ENCODE measurements at places on chromosomes 12 and 14. TPM values are rescaled to one million over a fixed set of nuclear protein-coding genes. Genes with fewer than 3 reads are reported as not detected.
A peak's percentile ranks its signal among the peaks of the same experiment; 100 is the strongest.

DNA sequence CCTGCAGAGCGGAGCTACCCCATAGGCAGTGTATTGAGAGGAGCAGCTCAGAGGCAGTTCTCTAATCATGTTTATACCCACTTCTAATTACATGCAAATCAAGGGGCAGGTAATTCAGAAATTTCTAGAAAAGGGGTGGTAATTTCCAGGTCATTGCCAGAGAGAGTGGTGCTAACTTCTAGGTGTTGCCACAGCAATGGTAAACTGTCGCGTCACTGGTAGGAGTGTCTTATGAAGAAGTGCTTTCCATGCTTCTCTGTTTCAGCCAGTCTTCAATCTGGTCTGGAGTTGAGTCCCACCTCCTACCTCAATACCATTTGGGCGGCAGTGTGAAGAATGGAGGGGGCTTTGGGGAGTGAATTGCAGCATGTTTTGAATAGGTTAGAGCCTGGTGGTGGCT lies 8.5 kb upstream of the AMN1 start:
- no peak overlapping the region for H3K4me3 ChIP-seq
- H3K27ac ChIP-seq, result no peak overlapping the region
- H3K4me1 ChIP-seq, result no peaks in the 10 kb centered on the region

The NELL2 gene
- 2.1 TPM for total RNA-seq

DNA sequence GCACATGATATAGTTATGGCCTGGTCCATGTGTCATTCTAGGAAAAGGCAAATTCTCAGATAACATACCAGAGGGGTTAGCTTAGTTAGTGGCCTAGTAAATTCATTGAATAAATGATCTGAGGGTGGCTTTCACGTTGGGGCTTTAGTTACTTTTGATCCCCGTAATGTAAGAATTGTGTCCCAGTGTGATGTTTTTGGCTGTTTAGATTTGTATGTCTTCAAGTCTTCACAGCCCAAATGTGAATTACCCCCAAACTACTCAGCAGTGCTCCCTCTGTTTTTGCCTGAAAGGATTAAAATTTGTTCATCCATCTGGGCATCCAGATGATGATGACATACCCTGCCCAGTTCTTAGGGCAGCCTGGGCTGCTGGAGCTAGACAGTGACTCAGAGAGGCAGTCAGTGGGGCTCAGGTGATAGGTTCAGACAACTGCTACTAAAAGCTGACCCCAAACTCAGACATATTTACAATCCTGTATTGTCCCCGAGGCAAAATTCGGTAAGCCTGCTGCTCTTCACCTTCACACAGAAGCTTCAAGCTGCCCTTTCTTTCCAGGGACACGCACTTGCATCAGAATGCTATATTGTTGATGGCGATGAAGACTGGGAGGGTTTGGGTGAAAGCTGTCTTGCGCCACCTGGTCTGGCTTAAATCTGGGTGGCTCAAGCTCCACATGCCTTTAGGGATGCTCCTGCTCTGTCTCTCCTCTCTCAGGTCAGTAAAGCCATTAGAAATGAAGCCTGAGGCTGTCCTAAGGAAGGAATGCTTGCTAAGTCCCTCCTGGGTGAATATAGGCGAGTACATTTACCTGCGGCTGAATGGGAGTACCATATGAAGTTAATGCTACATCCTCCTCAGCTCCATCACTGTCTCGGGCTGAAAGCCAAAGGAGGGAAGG lies 10.3 kb downstream of the GPRC5D start:
- no peaks in the 10 kb centered on the region for H3K4me1 ChIP-seq
- no peak overlapping the region for H3K27ac ChIP-seq
- H3K27me3 ChIP-seq, result no peaks in the 10 kb centered on the region
- H3K36me3 ChIP-seq, result no peaks in the 10 kb centered on the region
- H3K4me3 ChIP-seq, result no peak overlapping the region
- DNase-seq, result no peak

DNA sequence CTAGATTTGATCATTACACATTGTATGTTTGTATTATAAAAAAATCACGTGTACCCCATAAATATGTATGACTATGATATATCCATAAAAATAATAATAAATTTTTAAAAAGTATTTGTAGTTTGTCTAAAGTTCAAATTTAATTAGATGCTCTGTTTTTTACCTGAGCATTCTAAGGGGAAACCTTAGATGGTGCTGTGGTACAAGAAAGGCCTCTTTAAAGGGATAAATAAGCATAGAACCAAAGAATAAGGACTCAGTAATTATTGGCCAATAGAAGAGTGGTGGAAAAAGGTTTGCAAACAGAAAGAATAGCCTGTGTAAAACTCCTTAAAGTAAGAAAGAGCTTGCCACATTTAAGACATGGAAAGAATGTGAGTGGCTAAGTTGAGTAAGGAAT lies 580.1 kb upstream of the SEL1L start:
- no peak overlapping the region for H3K27ac ChIP-seq
- no peak for DNase-seq
- H3K4me3 ChIP-seq, result no peak overlapping the region
- no peaks in the 10 kb centered on the region for H3K4me1 ChIP-seq

GRCh38 chr12:96241846-96242256 lies 47.7 kb downstream of the ELK3 start:
- H3K27me3 ChIP-seq, result no peaks in the 10 kb centered on the region
- H3K4me1 ChIP-seq, result no peaks in the 10 kb centered on the region
- H3K4me3 ChIP-seq, result no peak overlapping the region
- H3K27ac ChIP-seq, result peak overlapping the region; percentile 60

The SRSF9 gene
- 169 TPM for total RNA-seq

GRCh38 chr12:99852666-99853065 lies 132.1 kb downstream of the ANKS1B start:
- H3K36me3 ChIP-seq, result no peaks in the 10 kb centered on the region
- H3K4me3 ChIP-seq, result no peak overlapping the region
- no peak overlapping the region for H3K27ac ChIP-seq
- no peaks in the 10 kb centered on the region for H3K27me3 ChIP-seq

DNA sequence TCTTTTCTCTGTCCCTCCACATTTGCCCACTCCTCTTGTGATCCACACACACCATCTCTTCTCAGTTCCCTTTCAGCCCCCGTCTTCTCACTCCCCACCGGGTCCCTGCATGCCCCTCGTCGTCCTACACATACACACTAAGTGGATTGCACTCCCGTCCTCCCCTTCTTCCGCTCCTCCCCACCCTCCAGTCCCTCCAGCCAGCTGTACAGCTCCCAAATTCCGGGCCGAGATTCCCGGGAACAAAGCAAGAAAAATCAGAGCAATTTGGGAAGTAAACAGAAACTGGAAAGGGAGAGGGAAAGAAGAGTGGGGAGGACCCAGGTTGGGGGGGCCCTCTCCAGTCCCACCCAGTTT lies 282 bp upstream of the IGFBP6 start:
- no peak for DNase-seq
- peak overlapping the region; percentile 43 for H3K4me3 ChIP-seq
- H3K4me1 ChIP-seq, result peaks cover 12% of the 10 kb centered on the region
- no peaks in the 10 kb centered on the region for H3K36me3 ChIP-seq
- peak overlapping the region; percentile 69 for H3K27ac ChIP-seq

The DPPA3 gene
- total RNA-seq, result not detected

The CCDC196 gene
- total RNA-seq, result 0.82 TPM

DNA sequence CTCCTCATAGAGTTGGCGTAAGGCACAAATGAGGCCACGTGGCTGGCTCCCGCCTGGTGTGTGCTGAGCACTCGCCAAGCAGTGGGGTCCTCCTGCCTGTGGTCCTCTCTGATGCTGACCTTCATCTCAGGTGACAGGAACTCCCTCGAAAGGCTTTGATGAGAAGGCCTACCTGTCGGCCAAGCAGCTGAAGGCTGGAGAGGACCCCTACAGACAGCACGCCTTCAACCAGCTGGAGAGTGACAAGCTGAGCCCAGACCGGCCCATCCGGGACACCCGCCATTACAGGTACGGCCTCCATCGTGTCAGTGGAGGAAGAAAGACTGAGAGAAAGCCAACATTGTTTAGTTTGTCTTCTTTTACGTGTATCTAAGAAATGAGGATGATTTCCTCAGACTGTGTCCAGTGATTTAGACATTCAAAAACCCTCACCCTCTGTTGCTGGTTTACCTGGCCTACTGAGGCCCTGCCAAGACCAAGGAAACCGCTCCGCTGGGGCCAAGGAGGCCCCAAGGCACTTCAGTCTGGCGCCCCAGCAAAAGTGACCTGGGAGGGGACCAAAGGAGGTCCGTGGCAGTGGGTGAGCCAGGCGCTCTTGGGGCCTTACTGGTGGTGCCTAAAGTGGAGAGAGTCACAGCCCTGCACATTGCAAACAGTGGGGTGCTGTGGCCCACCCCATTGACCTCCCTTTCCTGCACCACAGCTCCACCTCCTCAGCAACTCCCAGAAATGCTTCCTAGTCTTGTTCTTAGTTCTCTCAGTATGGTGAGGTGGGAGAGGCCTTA lies 60.8 kb downstream of the GALNT16 start:
- H3K4me3 ChIP-seq, result no peak overlapping the region
- H3K4me1 ChIP-seq, result no peaks in the 10 kb centered on the region
- H3K36me3 ChIP-seq, result no peaks in the 10 kb centered on the region
- no peaks in the 10 kb centered on the region for H3K27me3 ChIP-seq

DNA sequence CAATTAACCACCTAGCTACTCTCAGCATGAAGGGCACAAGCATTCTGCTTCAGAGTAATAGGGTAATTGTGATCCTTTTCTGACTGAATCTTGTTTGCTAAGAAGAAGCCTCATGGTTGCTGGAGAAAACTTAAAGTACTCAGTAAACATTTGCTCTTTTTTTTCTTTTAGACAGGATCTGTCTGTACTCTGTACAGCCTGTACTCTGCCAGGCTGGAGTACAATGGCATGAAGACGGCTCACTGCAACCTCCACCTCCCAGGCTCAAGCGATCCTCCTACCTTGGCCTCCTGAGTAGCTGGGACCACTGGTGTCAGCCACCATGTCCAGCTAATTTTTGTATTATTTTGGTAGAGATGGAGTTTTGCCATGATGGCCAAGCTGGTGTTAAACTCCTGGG lies 12.4 kb downstream of the PPP1R13B start:
- H3K27ac ChIP-seq, result no peak overlapping the region
- no peaks in the 10 kb centered on the region for H3K27me3 ChIP-seq
- H3K36me3 ChIP-seq, result no peaks in the 10 kb centered on the region
- DNase-seq, result no peak
- no peaks in the 10 kb centered on the region for H3K4me1 ChIP-seq
- H3K4me3 ChIP-seq, result no peak overlapping the region

- H3K36me3 ChIP-seq, result no peaks in the 10 kb centered on the region
- no peaks in the 10 kb centered on the region for H3K4me1 ChIP-seq
- no peak overlapping the region for H3K27ac ChIP-seq
Observed at GRCh38 chr14:103220134-103220981, 97.1 kb downstream of the TNFAIP2 start.

- no peak overlapping the region for H3K4me3 ChIP-seq
- no peak overlapping the region for H3K27ac ChIP-seq
- no peaks in the 10 kb centered on the region for H3K36me3 ChIP-seq
Observed at GRCh38 chr12:13365748-13366366, 169.3 kb downstream of the EMP1 start.

DNA sequence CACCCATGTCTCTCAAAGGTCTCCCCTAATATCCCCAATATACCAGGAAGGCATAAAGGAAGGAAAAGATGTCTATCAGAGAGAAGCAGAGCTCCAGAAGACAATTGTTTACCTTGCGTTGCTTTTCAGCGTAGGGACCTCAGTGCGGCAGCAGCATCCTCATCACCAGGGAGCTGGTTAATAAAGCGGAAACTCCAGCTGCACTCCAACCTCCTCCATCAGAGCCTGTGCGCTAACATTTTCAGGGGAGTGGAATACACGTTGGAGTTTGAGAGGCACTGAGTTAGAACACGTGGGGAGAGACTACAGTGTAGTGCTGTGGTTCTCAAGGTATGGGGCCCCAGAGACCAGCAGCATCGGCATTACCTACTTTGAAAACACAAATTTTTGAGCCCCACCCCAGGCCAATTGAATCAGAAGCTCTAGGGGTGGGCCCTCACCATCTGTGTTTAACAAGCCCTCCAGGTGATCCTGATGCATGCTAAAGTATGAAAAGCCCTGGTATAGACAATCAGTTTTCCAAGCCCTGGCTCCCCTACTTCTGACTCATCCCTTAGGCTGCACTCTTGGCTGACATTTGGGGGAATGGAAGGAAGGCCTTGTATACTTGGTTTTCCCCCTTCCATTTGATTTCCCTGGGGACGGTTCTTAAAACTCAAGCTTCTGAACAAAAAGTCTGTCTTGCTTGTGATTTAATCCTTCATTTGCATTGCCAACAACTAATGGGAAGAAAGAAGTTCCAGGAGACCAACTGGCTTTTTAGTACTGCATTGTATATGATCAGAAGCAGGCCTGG lies 419.0 kb upstream of the CCDC196 start:
- no peak for DNase-seq
- no peaks in the 10 kb centered on the region for H3K36me3 ChIP-seq
- H3K4me1 ChIP-seq, result no peaks in the 10 kb centered on the region
- no peak overlapping the region for H3K4me3 ChIP-seq
- no peaks in the 10 kb centered on the region for H3K27me3 ChIP-seq
- H3K27ac ChIP-seq, result no peak overlapping the region

The COCH gene
- 2.4 TPM for total RNA-seq

GRCh38 chr14:87896393-87897380 lies 96.3 kb downstream of the GALC start:
- H3K36me3 ChIP-seq, result no peaks in the 10 kb centered on the region
- H3K27ac ChIP-seq, result no peak overlapping the region
- no peaks in the 10 kb centered on the region for H3K4me1 ChIP-seq
- DNase-seq, result no peak

DNA sequence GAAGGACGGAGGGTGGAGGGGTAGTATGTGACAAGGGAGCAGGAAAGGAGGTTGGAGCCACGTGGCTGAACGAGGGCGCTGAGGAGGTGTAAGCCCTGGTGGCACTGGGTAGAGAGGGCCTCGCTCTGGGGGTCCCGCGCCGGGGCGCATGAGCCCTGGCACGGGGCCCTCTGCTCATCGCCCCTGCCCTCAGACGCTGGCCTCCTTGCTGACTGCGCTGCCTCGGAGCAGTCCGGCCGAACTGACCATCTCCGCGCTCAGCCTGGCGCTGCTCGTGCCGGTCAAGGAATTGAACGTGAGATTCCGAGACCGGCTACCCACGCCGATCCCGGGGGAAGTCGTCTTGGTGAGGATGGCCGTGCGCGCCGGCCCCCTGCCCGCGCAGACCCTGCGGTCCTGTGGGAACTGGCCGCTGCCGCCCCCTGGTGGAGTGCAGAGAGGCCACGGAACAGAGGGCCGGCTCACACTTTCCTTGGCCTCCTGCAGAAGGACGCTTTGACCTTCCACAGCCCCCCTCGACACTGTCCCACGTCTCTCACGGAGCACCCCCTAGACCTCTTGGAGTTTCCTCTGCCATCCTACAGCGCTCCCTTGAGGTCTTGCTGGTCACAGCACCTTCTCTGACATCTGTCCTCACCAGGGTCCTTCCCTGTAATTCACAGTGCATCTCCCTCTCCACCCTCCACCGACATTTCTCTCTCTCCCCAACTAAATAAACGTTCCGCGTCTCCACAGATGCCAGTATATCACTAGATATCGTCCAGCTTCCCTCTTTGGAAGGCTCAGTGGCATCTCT lies 10.5 kb downstream of the ARHGEF25 start:
- peaks cover 55% of the 10 kb centered on the region for H3K27me3 ChIP-seq
- no peak overlapping the region for H3K27ac ChIP-seq
- H3K4me3 ChIP-seq, result peak overlapping the region; percentile 37

DNA sequence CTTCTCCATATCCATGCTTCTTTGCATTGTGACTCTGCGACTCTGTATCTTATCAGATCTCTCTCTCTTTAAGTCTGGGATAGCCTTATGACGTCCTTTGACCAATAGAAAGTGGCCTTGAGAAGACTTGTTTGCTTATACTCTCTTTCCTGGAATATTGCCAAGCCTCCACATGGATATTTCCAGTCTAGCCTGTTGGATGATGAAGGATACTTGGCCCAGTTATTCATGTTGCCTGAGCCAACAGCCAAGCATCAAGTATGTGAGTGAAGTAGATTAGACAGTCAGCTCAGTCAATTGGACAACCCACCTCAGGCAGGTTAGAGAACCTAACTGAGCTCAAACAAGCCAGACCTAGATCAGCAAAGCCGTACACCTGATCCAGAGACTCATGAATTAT lies 864.2 kb upstream of the MGAT4C start:
- no peak overlapping the region for H3K27ac ChIP-seq
- H3K4me3 ChIP-seq, result no peak overlapping the region
- no peaks in the 10 kb centered on the region for H3K27me3 ChIP-seq
- no peaks in the 10 kb centered on the region for H3K4me1 ChIP-seq

The OR6C3 gene
- not detected for total RNA-seq
